HS-5 (cell line): ENCODE measurements at places on chromosomes 7 and 10.

GRCh38 chr7:45697576-45698136, 123.5 kb downstream of the ADCY1 start:
- peak; percentile 20 for DNase-seq

- DNase-seq: no peak
These were observed 503.2 kb downstream of the SH2D4B start for GRCh38 chr10:81040940-81041339.

DNA sequence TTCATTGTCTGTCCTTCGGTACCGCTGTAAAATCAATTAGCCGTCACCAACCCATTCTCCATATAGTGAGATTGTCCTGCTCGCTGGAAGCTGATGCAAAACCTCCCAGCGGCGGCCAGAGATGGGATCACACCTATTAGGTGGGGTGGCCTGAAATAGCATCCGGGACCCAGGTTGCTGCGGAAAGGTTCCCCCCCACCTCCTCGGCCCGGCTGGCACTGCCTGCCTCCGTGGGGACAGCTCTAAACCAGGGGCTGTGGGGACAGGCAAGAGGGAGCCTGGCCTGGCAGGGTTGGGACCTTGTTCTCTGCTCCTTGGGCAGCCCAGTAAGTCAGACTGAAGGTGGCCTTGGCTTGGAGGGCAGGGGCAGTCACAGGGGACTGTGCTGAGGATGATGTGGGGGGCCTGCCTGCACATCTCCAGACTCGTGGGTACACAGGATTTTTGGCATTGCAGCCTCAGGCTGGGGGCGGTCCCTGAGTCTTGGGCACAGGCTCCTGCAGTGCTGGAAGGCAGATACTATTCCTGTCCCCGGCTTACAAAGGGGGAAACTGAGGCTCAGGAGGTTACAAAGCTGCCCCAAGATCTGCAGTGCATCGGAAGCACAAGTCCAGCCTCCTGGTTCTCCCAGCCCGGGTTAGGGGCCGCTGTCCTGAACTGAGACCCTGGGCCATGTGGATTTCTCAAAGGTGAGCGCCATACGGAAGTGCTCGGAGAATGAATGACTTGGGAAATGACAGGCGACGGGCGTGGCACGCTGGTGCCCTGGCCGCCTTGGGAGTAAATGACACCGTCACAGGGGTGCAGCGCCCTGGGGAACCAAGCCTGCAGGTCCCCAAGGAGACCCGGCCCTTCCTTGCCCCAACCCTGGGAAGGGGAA, 65.6 kb downstream of the UNCX start:
- no peak for DNase-seq

DNA sequence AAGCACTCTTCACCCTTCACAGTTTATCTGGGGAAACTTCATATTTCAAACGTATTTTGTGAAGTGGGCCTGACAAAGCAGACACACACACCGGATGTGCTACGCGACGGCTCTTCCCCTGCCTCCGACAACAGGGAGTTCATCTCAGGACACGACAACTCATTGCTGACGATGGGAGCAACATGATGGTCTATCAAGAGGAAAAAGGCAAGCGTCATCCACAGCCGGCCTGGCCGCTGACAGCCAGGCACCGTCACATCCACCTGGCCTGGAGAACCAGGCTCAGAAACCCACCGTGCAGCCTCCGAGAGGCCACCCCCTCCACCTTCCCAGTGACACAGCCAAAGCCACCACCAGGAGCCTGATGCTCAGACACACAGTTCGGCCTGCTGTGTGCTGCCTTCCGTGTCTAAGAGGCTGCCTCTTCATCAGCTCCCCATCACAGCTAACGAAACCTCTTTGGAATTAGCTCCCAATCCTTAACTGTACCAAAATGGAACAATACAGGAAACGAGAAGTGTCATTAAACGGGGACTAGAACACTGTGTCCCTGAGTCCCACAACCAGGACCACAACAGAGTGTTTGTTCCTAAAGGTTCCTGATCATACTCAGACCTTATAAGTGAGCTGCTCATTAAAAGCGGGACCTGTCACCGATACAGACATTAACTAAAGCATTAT, 76.7 kb downstream of the SFMBT2 start:
- DNase-seq: no peak

- no peak for DNase-seq
These were observed 8.2 kb downstream of the LOXL4 start for GRCh38 chr10:98259606-98260315.

DNA sequence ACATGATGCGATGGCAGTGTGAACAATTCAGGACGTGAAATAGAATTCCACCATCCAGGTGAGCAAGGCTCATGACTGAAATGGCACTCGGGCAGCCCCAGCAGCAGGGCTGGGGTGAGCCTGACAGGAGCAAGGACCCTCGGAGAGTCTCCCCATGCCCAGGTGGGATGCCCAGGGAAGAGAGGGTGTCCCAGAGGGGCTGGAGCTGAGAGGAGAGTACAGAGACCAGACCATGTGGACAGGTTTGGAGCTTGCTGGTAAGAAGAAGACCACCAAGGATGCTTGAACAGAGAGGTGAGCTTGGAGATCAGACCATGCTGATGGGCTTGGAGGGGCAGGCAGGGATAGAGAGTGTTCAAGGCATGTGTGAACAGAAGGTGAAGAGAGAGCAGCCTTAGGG, 83.3 kb downstream of the RAMP3 start:
- DNase-seq: no peak

DNA sequence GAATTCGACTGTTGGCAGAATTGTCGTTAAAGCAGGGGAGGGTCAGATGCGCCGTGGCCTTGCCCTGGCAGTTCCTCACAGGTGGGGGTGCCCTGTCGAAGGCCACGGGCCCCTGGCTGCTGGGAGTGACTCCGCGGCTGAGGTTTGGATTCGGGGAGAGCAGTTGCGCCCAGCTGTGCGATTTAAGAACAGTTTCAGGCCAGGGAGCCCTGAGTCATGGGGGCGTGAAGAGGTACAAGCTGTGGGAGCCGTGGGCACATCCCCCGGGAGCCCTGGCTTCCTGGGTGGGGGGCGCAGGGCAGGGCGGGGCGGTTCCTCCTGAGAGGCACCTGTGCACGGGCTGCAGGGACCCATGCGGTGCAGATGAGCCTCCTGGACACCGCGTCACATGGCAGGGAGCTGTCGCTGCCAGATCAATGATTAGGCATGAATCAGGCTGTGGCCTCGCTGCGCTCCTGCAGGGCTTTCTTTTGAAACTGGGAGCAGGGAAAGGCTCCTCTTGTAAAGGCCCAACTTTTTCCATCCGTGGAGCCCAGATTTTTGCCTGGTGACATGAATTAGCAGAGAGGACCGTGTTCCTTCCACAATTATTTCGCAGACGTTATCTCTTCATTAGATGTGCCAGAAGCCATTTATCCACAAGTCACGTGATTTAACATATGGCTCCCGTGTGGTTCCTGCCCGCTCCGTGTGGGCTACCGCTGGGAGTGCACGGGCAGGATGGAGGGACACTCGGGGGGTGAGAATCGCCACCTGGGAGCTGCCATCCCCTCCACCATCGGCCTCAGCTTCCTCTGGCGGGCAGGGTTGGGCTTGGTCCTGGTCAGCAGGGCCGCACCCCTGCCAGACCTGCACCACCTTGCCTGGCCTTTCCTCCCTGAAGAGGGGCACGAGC, 918 bp downstream of the PWWP2B start:
- DNase-seq: peak; percentile 45

DNA sequence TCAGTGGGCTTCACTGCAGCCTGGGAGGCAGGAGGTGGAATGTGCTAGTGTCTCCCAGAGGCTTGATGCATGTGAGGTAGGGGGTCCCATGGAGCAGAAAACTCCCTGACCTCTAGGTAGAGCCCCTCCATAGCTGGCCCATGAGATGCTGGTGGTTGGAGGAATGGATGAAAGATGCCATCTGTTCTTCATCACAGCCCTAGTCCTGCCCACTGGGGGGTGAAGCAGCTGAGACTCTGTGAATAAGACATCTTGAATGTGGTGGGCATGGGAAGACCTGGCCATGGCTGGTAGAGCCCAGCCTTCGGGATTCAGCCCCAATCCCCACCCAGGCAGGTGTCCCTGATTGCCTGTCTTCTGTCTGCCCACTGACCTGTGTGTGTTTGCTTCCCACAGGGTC, 92.5 kb downstream of the COL13A1 start:
- no peak for DNase-seq

DNA sequence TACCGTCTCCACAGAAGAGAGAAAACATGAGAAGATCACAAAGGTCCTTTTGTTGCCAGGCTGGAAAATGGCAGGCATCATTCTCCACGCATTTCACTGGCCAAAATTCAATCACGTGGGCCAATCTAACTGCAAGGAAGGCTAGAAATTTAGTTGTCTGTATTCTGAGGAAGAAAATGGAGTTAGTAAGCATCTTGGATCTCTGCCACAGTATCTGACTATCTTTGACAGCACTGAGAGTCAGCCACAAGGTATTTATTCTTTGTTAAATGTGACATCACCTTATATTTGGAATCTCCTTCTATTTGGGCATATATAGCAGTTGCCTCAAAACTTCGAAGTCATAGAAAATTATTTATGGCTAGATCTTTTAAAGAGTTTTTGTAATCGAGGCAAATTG, 213.9 kb downstream of the NSUN6 start:
- DNase-seq: no peak

DNA sequence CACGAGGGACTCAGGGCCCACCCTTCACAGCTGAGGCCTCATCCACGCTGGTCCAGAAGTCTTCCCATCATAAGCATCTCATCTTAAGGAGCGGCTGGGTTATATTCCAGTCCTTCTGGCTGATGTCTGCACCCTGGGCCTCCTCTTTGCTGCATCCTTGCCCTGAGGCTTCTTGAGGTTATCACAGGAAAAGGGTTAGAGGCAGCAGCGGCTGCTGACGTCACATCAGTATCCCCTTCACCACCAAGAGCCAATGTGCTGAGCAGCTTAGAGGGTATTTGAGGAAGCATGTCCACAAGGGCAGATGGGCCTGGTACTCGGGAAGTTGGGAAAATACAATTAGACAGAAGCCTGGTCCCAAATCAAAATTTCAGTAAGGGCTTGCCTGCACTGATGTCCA, 125.1 kb downstream of the PLXNA4 start:
- no peak for DNase-seq
